ENCODE measurements at places on chromosomes 3 and 15.

DNA sequence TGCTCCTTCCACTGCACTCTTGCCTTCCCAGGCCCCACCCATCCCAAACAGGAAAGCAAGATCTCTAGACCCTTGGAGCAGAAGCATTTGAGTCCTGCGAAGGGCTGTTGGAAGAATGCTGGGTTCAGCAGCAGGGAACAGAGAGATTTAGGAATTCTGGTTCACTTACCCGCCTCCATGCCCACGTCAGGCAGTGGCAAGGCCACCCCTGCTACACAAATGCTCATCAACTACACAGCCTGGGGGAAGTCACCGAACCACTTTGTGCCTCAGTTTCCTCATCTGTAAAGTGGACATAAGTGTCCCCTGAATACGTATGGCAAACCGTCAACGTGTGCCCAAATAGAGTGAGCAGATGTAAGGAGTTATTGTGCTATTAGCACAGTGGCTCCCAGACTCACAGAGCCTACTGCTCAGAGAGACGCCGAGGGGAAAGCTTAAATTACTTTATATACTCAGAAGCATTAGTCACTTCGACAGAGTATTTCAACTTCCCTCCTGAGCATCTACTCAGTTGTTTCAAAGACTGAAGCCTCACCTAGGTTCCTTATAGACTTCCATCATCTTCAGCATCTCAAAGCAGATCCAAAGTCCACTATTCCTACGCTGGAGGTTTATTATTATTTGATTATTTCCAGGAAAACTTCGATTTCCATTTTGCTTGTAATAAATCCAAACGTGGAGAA, 905 bp downstream of the HOMER2 start:
- no peak for DNase-seq

DNA sequence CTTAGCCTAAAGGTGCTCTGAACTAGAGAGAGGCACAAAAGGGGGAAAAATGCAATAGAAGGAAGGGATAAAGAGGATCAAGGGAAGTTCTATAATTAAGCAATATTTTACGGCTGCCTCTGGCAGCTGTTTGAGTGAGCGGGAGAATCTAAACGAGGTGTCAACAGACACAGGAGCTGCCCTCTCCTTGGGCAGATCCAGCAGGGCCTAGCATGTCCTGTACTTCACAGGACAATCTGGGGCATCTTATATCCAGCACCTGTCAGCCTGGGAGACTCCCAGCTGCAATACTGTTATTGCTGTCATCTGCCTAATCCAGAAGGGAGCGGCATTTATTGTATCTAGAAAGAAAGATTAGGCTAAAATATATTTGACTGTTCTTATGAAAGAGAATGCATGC, 68.9 kb downstream of the WWTR1 start:
- no peak for DNase-seq

DNA sequence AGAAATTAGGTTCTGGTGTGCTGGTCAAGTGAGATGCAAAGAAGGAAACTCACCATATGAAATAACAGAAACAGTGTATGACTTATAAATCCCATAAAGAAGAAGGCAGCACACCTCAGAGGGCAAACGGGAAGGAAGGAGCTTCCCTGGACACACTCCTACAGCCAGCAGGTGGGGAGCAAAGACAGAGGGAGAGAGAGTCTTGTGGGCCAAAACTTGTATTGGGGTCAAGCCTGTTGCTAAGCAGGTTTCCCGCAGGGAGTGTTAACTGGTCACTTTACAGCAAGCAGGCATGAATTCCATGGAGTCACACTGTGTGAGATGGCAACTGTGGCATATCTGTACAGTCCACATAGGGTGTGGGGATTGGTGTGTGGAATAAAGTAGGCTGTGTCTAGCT, 222.9 kb upstream of the NDN start:
- no peak for DNase-seq

GRCh38 chr3:13307041-13307440, 113.1 kb downstream of the NUP210 start:
- DNase-seq = no peak

DNA sequence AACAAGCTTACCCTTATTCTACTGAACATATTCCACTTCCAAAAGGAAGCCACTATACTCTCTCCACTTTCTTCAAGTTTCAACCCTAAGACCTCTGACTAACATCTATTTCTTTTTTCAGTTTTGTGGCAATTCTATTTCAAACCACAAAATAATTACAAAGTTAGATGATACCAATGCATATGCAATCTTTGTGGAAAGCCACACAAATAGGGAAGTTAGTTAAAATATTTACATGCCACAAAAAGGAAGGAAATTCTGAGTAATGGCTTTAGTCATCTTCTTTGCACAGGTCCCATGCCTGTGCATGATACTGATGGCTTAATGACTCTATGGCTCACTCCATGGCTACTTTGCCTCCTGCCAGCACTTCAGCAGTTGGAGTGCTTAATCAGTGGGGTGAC, 57.0 kb upstream of the MCTP2 start:
- DNase-seq = no peak

GRCh38 chr3:107641572-107642307, 119.0 kb downstream of the BBX start:
- DNase-seq = no peak

DNA sequence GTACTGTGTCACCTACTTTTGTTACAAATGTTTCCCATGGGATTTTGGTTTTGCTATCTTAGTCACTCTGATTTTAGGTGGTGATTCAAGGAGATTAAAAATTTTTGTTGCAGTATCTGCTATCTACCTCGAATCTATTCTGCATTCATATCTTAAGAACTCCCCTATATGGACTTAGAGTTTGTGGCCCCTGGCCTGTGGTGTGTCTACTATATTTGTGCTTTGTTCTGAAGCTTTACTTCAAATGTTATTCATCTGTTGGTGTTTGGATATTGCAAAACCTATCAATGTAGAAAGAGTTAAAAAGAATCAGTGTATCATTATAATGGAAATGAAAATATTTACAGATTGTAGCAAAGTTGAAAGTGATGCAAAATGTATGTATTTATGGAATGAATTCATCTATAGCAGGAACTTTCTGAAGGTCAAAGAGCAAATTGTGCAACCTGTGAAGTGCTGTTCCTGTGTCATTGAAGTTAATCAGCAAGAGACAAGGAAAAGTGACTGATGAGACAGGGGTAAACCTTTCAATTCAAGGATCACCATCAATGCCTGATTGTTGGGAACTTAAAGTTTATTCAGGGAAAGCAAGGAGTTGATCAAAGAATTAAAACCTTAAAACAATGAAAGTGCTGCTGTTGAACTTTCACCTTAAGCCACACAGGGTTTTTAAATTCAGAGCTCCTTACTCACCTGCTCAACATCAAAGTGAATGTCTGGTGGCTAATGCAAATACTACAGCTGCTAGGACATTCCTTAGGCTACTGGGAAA, 71.0 kb downstream of the SLMAP start:
- DNase-seq = no peak

- peak; percentile 36 for DNase-seq
These were observed at the start of gene GRM2 for GRCh38 chr3:51706788-51707731. GRM2 (plus strand) TSS chr3:51707068; CDS start chr3:51708984, 1,916 bp downstream.

GRCh38 chr3:192802957-192803899, 75.9 kb upstream of the FGF12 start:
- DNase-seq = no peak

GRCh38 chr3:194801461-194802432, 116.1 kb downstream of the FAM43A start:
- DNase-seq = no peak

- DNase-seq = no peak
These were observed 1.6 kb downstream of the NKTR start for GRCh38 chr3:42601896-42602581.

DNA sequence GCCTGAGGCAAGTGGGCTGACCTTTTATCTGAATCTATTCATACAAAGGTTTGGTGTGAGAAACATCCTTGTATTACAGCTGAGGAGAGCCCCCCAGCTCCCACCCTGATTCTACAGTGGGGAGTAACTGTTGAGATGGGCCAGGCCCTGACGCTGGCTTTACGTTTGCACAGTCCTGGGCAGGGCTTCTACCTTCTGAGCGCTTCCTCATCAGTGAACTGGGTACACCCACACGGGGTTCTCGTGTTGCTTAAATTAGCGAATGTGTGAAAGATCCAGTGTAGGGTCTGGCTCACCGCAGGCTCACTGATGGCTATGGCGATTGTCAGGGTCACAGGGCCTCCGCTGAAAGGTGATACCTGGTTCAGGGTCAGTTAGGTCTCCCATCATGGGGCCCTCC, 7.3 kb upstream of the GHRL start:
- no peak for DNase-seq

DNA sequence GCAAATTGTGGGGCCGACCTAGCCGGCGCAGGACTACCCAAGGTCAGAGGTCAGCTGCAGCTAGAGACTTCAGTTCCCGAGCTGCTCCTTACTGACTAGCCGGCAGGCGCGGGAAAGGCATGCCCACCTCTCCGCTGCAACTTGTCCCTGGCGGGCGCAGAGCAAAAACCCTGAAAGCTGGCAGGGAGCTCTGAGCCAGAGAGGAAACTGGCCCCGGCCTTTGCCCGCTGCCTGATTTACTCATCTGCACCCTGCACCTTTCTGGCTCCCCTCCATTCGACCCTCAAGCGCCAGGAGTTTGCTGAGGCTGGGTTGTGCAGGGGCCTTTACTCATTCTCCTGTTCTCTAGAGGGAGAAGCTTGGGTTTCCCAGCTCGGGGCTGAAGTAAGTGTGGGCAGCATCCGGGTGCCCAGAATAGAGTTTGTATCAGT, 1.5 kb downstream of the ZIC4 start:
- DNase-seq = no peak

GRCh38 chr3:152400887-152401286, 132.2 kb downstream of the MBNL1 start:
- DNase-seq = no peak

- DNase-seq = no peak
These were observed 5.0 kb upstream of the UACA start for GRCh38 chr15:70768257-70768883.

GRCh38 chr3:184154885-184155643, at the start of gene DVL3:
DVL3 (plus strand) TSS chr3:184155377; CDS start chr3:184155636, 259 bp downstream.
- peak; percentile 9 for DNase-seq

- DNase-seq = no peak
These were observed 223.4 kb downstream of the STT3B start for GRCh38 chr3:31755926-31756658.

DNA sequence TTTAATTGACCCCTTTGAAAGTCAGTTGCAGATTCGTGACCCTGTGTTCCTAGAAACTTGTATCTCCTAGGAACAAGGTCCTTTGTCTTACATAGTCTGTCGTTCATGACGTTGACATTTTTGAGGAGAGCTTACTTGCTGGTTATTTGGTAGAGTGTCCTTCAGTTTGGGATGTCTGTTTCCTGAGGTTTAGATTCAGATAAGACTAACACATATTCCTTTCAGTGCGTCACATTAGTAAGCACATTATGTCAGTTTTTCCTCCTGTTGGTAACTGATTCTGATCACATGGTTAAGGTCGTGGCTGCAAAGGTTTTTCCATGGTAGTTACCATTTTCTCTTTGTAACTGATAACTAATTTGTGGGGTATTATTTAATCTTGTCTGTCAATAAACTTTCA, 80.8 kb downstream of the PCCB start:
- no peak for DNase-seq

GRCh38 chr15:63602595-63602994, 5.4 kb downstream of the FBXL22 start:
- no peak for DNase-seq

GRCh38 chr3:186261638-186262037, 100.4 kb downstream of the DGKG start:
- no peak for DNase-seq
